ENCODE measurements at places on chromosomes 1 and 21. TPM values are rescaled to one million over a fixed set of nuclear protein-coding genes. Genes with fewer than 3 reads are reported as not detected.
A peak's percentile ranks its signal among the peaks of the same experiment; 100 is the strongest.

The VCAM1 gene
- 2.1 TPM for total RNA-seq

The WDR64 gene
- not detected for total RNA-seq

The SERPINC1 gene
- total RNA-seq, result not detected

The CR1L gene
- not detected for total RNA-seq

The ADPRS gene
- 40.9 TPM for total RNA-seq

The RWDD3 gene
- total RNA-seq, result 22.1 TPM

DNA sequence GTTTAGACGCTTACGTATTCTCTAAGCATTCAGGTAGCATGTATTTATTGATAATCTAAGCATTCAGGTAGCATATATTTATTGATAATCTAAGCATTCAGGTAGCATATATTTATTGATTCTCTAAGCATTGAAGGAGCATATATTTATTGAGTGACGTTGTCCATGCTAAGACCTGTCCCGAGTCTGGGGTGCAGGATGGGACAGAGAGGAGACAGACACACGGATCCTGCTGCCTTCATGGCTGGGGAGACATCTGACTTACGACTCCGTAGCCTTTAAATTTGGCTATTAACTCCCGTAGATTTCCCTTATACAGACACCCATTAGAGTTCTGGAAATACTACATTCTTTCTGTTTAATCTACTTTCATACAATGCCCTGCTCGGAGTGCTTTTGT, 982 bp downstream of the SCCPDH start:
- peaks cover 12% of the 10 kb centered on the region for H3K36me3 ChIP-seq
- no peak for DNase-seq
- H3K4me3 ChIP-seq, result peak overlapping the region; percentile 97
- H3K27me3 ChIP-seq, result no peaks in the 10 kb centered on the region

DNA sequence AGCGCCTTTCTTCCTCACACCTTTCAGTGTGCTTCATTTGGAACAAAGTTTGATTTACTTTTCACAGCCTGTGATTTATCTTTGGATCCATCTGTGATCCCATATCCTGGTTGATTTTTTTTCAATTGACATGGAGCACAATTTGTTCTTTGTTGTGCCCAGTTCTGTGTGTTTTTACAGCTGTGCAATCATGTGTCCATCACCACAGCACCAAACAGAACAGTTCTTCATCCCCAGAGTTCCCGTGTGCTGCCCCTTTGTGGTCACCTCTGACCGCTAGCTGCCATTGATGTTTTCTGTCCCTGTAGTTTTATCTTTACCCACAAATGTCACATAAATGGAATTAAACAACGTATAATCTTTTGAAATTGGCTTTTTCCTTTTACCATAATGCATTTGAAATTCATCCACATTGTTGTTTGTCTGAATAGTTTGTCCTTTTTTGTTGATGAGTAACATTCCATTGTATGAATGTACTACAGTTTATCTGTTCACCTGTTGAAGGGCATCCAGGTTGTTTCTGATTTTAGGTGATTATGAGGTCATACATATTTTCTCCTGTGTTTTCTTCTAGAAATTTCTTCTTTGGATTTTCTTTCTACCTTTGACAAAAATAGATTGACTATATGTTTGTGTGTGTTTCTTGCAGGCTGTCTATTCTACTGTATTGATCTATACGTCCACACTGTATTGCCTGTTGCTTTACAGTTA, 17.4 kb downstream of the MIGA1 start:
- no peaks in the 10 kb centered on the region for H3K36me3 ChIP-seq
- no peaks in the 10 kb centered on the region for H3K27me3 ChIP-seq
- H3K27ac ChIP-seq, result no peak overlapping the region
- no peaks in the 10 kb centered on the region for H3K4me1 ChIP-seq

- no peak for DNase-seq
- no peaks in the 10 kb centered on the region for H3K4me1 ChIP-seq
- H3K36me3 ChIP-seq, result no peaks in the 10 kb centered on the region
- H3K27me3 ChIP-seq, result no peaks in the 10 kb centered on the region
Observed at GRCh38 chr1:15479654-15480347, 3.9 kb downstream of the CELA2B start.

DNA sequence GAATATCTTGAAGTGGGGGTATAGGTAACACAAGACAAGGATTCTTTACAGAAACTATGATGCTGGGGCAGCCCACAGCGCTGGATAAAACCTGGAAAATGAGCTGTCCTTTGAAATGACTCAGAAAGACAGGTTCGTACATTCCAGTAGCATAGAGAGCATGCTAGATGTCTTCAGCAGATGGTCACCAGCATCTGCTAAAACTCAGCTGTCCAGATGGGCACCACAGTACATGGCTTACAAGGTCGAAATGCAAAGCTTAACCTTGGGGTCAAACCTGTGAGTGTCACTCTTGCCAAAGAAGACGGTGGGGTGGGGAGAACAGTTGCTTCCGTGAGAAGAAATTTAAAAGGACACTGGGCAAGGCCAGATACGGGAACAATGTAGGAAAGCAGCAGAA, 41.3 kb upstream of the TRIM45 start:
- peaks cover 16% of the 10 kb centered on the region for H3K4me1 ChIP-seq
- no peaks in the 10 kb centered on the region for H3K27me3 ChIP-seq
- DNase-seq, result no peak
- H3K4me3 ChIP-seq, result no peak overlapping the region
- no peak overlapping the region for H3K27ac ChIP-seq

DNA sequence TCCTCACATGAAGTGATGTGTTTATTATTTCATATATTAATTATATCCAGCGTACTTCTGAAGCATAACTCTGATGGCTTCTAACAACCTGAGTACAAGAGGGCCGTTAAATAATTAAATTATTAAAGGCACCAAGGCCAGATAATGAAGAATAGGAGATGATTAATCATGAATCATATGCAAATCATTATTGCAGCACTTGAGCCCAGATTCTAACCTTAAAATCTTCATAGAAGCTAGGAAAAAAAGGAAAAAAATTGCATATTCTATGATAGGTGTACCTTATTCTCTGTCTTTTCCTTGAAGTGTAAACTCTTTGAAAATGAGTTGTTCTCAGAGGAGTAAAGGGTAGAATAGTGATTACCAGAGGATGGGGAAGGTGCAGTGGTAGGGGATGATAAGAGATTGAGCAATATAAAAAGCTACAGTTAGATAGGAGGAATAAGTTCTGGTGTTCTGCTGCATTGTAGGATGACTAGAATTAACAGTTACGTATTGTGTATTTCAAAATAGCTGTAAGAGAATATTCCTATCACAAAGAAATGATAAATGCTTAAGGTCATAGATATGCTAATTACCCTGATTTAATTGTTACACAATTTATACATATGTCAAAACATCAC, 51.1 kb downstream of the SWT1 start:
- H3K4me1 ChIP-seq, result no peaks in the 10 kb centered on the region
- no peak for DNase-seq
- no peaks in the 10 kb centered on the region for H3K27me3 ChIP-seq
- H3K36me3 ChIP-seq, result no peaks in the 10 kb centered on the region
- H3K4me3 ChIP-seq, result no peak overlapping the region

GRCh38 chr1:145961109-145961424, 3.2 kb upstream of the LIX1L start:
- H3K27ac ChIP-seq, result no peak overlapping the region
- no peaks in the 10 kb centered on the region for H3K36me3 ChIP-seq
- H3K27me3 ChIP-seq, result peaks cover 84% of the 10 kb centered on the region
- peaks cover 36% of the 10 kb centered on the region for H3K4me1 ChIP-seq
- DNase-seq, result no peak
- H3K4me3 ChIP-seq, result peak overlapping the region; percentile 79

DNA sequence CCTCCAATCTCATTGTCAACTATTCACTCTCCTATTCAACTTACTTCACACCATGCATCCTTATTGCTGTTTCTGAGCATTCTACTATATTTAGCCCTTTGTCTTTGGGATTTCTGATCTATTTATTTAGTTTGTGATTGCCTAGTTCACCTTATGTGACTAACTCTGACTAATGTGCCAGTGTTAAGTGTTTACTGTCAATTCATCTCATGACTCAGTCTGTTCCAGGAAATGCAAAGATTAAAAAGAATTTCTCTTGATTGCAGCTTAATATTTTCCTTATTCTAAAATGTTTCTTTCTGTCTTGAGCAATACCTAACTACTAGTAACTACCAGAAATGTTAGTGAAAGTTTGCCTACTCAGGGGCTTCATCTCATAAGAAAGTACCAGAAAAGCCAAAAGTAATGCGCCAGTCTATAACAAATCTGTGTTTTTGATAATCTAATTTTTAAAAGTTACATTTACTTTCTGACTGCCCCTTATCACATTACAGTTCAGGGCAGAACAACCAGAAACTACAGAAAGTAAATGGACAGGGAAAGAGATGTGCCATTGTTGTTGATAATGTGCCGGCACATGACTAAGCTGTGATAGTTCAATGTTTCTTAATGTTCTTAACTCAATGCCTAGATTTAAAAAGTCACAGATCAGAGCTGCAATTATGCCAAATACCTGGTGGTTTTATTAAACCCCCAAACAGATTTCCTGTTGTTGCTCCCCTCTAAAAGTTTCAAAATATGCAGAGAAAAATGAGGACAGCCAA, 556.5 kb downstream of the PTBP2 start:
- H3K4me3 ChIP-seq, result no peak overlapping the region
- no peaks in the 10 kb centered on the region for H3K27me3 ChIP-seq
- no peaks in the 10 kb centered on the region for H3K4me1 ChIP-seq
- H3K36me3 ChIP-seq, result no peaks in the 10 kb centered on the region
- DNase-seq, result no peak
- no peak overlapping the region for H3K27ac ChIP-seq

DNA sequence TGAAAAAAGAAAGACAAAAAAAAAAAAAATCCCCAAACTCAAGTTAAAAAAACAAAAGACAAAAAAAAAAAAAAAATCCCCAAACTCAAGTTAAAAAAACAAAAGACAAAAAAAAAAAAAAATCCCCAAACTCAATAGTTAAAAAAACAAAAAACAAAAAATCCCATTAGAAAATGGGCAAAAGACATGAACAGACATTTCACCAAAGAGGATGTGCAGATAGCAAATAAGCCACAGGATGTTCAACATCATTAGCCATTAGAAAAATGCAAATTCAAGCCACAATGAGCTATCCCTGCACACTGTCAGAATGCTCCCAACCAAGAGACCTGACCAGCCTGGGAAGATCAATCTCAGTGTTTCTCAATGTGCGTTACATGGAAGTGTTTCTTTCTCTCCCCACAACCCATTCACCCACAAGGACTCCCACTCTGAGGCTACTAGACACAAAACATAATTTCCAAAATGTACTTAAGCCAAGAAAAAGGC, 33.9 kb downstream of the MRAP start:
- H3K27ac ChIP-seq, result no peak overlapping the region
- H3K4me3 ChIP-seq, result no peak overlapping the region
- peaks cover 48% of the 10 kb centered on the region for H3K4me1 ChIP-seq
- H3K27me3 ChIP-seq, result no peaks in the 10 kb centered on the region

GRCh38 chr1:159091607-159092031, 15.1 kb upstream of the AIM2 start:
- no peaks in the 10 kb centered on the region for H3K27me3 ChIP-seq
- peaks cover 6% of the 10 kb centered on the region for H3K4me1 ChIP-seq
- H3K27ac ChIP-seq, result no peak overlapping the region

Data from neural progenitor cell (in vitro differentiated cells).